ENCODE measurements at places on chromosomes 12 and 14. TPM values are rescaled to one million over a fixed set of nuclear protein-coding genes. Genes with fewer than 3 reads are reported as not detected.
A peak's percentile ranks its signal among the peaks of the same experiment; 100 is the strongest.

ITGA7 gene
- total RNA-seq = 64.4 TPM

DNA sequence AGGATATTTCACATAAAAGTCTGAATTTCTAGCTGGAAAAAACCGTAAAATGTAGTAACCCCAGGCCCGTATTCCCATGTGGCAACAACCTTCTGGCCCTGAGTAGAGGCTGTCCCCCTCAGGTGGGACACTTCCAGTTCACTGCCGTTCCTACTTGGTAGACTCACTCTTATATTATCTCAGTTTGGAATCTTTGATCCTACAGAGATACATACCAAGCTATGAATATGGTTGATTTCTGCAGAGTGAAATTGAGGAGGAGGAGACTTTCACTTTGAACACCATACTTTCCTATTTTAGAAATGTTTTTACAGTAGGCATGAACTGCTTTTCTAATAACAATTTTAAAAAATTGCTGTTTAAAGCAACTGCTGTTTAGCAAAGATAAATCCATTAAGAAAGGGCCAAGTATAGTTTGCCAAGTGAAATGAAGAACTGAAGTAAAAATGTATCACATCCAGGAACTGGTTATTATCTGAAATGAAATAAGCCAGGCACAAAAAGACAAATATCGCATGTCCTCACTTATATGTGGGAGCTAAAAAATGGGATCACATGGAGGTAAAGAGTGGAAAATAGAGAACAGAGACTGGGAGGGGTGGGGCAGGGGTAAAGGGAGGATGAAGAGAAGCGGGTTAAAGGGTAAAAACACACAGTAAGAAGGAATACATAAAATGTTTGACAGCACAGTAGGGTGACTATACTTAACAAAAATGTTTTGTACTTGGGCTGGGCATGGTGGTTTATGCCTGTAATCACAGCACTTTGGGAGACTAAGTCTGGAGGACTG lies 92.8 kb upstream of the METAP2 start:
- H3K4me1 ChIP-seq = no peaks in the 10 kb centered on the region
- H3K4me3 ChIP-seq = no peak overlapping the region
- no peaks in the 10 kb centered on the region for H3K36me3 ChIP-seq
- H3K27ac ChIP-seq = no peak overlapping the region

SPX gene
- not detected for total RNA-seq

CIROP gene
- total RNA-seq = not detected

- no peak for DNase-seq
- H3K4me1 ChIP-seq = no peaks in the 10 kb centered on the region
- H3K27me3 ChIP-seq = no peaks in the 10 kb centered on the region
- H3K27ac ChIP-seq = no peak overlapping the region
Observed at GRCh38 chr12:101074940-101075680, 134.9 kb downstream of the SLC5A8 start.

GDF3 gene
- total RNA-seq = not detected

DNA sequence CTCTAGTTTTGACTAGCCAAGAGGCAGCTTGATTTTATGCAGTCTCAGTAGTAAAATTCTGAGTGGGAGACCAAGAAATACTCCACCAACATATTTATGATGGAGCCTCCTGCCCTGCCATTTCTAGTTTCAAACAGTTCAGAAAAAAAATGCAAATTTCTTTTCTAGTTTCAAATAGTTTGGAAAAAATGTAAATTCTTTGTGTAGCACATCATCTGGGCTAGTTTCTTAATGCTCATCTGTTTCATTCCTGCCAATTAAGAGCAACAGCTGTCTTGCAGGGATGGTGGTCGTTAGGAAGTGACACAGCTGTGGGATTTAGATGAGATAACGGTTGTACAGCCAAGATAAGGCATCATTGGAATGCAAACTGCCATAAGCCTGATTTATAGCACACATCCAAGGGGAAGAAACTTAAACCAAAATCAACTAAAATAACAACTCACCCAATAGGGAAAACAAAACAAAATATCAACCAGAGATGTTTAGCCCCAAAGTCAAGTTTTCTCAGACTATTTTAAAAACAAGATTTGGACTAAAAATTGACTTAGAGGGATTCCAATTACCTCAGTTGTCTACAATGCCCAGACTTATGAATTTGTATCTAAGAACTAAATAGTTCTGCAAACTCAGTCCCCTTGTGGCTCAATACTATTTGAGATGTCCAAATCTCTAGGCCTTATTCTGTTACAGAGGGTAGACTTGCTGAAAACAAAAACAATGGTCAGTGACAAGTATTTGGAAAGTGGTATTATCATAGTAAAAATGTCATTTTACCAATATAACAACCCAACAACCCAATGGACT lies 291.3 kb upstream of the ATP2B1 start:
- H3K27ac ChIP-seq = no peak overlapping the region
- H3K4me1 ChIP-seq = no peaks in the 10 kb centered on the region
- no peaks in the 10 kb centered on the region for H3K27me3 ChIP-seq
- no peak overlapping the region for H3K4me3 ChIP-seq
- H3K36me3 ChIP-seq = no peaks in the 10 kb centered on the region
- DNase-seq = no peak

TAC3 gene
- 1.9 TPM for total RNA-seq

GRCh38 chr12:115470977-115471376 lies 787.0 kb upstream of the TBX3 start:
- no peaks in the 10 kb centered on the region for H3K4me1 ChIP-seq
- H3K27ac ChIP-seq = no peak overlapping the region
- no peaks in the 10 kb centered on the region for H3K36me3 ChIP-seq
- no peaks in the 10 kb centered on the region for H3K27me3 ChIP-seq

SOCS4 gene
- 15.9 TPM for total RNA-seq

TMEM132D gene
- total RNA-seq = 0.32 TPM

- no peak for DNase-seq
- no peaks in the 10 kb centered on the region for H3K4me1 ChIP-seq
- no peaks in the 10 kb centered on the region for H3K36me3 ChIP-seq
- no peak overlapping the region for H3K27ac ChIP-seq
- no peak overlapping the region for H3K4me3 ChIP-seq
Observed at GRCh38 chr14:47917344-47917954, 242.0 kb upstream of the MDGA2 start.

GRCh38 chr12:69269736-69270135 lies 30.4 kb downstream of the CPSF6 start:
- no peak overlapping the region for H3K4me3 ChIP-seq
- no peaks in the 10 kb centered on the region for H3K36me3 ChIP-seq
- H3K27ac ChIP-seq = no peak overlapping the region
- DNase-seq = no peak
- H3K4me1 ChIP-seq = no peaks in the 10 kb centered on the region

GUCY2C gene
- total RNA-seq = 52.2 TPM

DNA sequence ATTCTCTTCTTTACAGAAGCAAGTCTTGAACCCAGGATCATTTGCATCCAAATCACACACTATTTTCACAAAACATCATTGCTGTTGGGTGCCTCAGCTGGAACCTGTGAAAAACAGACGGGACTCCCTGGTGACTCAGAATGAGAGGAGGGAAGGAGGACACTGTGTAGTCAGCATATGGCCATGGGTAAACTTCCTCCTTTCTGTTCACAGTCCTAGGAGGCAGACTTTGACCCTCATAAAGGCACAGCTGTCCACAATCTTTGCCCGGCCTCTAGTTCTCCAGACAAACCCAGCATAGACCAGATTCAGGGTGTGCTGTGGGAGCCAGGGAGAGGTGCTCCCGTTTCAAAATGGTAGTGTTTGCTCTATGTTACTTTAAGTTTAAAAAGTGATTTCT lies 62.0 kb downstream of the DYRK2 start:
- peak; percentile 92 for DNase-seq
- H3K27ac ChIP-seq = peak overlapping the region; percentile 89
- no peaks in the 10 kb centered on the region for H3K36me3 ChIP-seq
- no peaks in the 10 kb centered on the region for H3K27me3 ChIP-seq

- H3K27ac ChIP-seq = no peak overlapping the region
- no peak for DNase-seq
- H3K36me3 ChIP-seq = no peaks in the 10 kb centered on the region
- peaks cover 19% of the 10 kb centered on the region for H3K4me1 ChIP-seq
Observed at GRCh38 chr14:104286086-104286485, 147.7 kb downstream of the KIF26A start.

DNA sequence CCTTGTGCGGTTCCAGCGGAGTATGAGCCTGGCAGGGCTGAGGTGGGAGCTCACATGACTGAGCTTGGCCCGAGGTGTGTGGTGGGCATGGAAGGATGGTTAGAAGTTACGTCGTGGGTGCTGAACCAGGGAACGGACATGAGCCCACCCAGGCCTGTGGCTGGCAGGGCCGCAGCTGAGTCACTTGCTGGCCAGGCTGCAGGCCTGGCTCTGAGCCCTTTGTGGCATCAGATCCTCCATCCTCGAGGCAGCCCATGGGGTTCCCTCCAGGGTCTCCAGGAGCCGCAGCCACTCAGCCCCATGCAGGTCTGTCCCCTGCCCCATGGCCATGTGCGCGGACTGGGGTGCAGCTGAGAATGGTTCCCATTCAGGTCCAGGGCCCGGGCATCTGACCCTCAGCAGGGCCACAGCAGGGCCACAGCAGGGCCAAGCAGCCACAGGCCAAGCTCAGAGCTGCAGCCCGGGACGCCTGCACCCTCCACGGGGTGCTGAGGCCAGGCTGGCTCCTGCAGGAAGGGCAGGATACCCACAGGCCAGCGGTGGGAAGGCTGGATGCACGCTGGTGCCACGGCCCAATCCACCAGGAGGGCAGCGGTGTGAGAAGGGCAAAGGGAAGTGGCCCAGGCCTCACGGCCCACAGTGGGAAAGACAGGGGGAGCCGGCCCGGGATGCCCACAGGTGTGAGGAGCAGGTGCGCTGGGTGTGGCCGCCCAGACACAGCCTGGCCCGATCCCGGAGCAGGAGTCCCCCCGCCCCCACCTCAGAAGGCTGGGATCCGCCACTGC lies 26.3 kb upstream of the ULK1 start:
- no peak overlapping the region for H3K27ac ChIP-seq
- H3K4me3 ChIP-seq = no peak overlapping the region
- no peaks in the 10 kb centered on the region for H3K36me3 ChIP-seq
- no peaks in the 10 kb centered on the region for H3K4me1 ChIP-seq
- no peak for DNase-seq

DNA sequence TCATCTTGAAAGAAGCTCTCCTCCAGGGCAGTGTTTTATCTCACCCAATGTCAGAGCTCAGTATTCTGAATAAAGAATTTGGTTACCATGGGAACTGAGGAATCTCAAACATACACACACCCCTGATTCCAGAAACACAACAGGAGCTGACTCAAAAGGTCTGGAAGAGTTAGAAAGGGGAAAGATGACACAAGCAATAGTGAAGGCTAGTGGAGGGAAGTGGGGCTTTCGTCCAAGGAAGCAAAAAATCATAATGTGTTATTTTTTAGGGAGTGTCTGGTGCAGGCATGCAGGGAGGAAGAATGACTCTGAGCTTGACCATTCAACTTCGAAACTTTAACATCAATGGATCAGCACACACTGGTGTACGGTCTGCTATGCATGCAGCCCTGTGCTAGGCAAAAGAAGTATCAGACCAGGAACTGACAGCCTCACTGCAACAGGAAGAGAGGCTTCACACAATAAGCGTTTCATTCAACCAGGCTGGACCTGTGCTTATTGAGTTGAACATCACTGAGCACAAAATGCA lies 20.3 kb downstream of the HEBP1 start:
- no peak overlapping the region for H3K27ac ChIP-seq
- H3K4me1 ChIP-seq = no peaks in the 10 kb centered on the region
- H3K27me3 ChIP-seq = no peaks in the 10 kb centered on the region
- no peaks in the 10 kb centered on the region for H3K36me3 ChIP-seq
- DNase-seq = no peak
- H3K4me3 ChIP-seq = no peak overlapping the region

DNA sequence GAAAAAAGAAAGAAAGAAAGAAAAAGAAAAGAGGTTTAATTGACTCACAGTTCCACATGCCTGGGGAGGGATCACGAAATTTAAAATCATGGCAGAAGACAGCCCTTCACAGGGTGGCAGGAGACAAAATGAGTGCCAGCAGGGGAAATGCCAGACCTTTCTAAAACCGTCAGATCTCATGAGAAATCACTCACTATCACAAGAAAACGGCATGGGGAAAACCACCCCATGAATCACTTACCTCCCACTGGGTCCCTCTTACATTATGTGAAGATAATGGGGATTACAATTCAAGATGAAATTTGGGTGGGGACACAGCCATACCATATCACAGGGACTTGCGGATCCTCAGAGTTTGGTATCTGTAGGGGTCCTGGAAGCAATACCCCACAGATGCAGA lies 16.3 kb upstream of the EGLN3 start:
- H3K36me3 ChIP-seq = no peaks in the 10 kb centered on the region
- H3K4me3 ChIP-seq = no peak overlapping the region
- no peak overlapping the region for H3K27ac ChIP-seq
- no peaks in the 10 kb centered on the region for H3K4me1 ChIP-seq
- DNase-seq = no peak
- no peaks in the 10 kb centered on the region for H3K27me3 ChIP-seq

CD27 gene
- total RNA-seq = 2.4 TPM

SSTR1 gene
- 8.8 TPM for total RNA-seq

STYX gene
- 11.2 TPM for total RNA-seq

DNA sequence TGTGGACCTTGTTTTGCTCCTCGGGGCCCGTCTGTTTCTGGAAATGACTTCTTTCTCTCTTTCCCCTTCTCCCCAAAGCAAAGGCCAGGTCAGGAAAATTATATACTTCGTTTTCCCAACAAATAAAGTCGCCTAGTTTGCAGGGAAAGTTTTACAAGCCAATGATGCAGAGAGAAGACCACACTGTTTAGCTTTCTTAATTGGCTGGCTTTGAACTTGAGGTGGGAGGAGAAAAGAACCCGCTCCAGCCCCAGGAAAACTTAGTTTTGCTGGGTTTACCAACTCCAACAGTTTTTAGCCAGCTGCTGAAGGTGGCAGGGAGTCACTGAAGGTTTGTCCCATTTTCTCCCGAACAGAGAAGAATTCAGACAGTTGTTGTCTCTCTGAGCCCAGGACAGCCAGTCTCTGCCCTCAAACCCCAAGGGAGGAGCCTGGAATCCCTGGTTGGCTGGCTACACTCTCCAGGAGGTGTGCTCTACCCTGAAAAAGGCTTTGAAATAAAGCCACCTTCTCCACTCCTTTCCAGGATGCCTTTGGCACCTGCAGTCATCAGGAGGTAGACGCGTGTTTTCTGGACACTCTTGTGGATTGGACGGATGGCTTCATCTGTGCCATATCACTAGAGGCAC lies 24.8 kb downstream of the BCL11B start:
- no peak overlapping the region for H3K27ac ChIP-seq
- H3K4me3 ChIP-seq = no peak overlapping the region
- no peaks in the 10 kb centered on the region for H3K36me3 ChIP-seq
- H3K4me1 ChIP-seq = no peaks in the 10 kb centered on the region
- peaks cover 9% of the 10 kb centered on the region for H3K27me3 ChIP-seq
- no peak for DNase-seq

- DNase-seq = no peak
- H3K36me3 ChIP-seq = no peaks in the 10 kb centered on the region
- H3K27ac ChIP-seq = no peak overlapping the region
- H3K27me3 ChIP-seq = no peaks in the 10 kb centered on the region
- no peak overlapping the region for H3K4me3 ChIP-seq
Observed at GRCh38 chr14:49703965-49704364, 11.0 kb downstream of the KLHDC1 start.

MYO1H gene
- not detected for total RNA-seq

ARMH4 gene
- total RNA-seq = 2.8 TPM

Data from colonic mucosa (tissue), 4 donors.